ENCODE measurements at places on chromosomes 2 and 18. TPM values are rescaled to one million over a fixed set of nuclear protein-coding genes. Genes with fewer than 3 reads are reported as not detected.

The TMEM169 gene
- 1.9 TPM for total RNA-seq

The TTC27 gene
- 13.5 TPM for total RNA-seq

The ECEL1 gene
- not detected for total RNA-seq

The TRIM43 gene
- not detected for total RNA-seq

The DTNA gene
- total RNA-seq: 1.6 TPM

The CYTIP gene
- total RNA-seq: 2.4 TPM

The IMPACT gene
- 11.5 TPM for total RNA-seq

The CYBRD1 gene
- 51.1 TPM for total RNA-seq

The TCF23 gene
- 0.05 TPM for total RNA-seq

The SH2D6 gene
- total RNA-seq: not detected

The USP40 gene
- 29.0 TPM for total RNA-seq

The CLEC4F gene
- 0.25 TPM for total RNA-seq

The SIX3 gene
- not detected for total RNA-seq

The SCN1A gene
- total RNA-seq: not detected

Measured in liver (tissue), 10 donors.